NCI-H187 (cell line): ENCODE measurements at places on chromosomes 16 and 17.

- DNase-seq = no peak
Observed at GRCh38 chr17:61619493-61619892, 28.5 kb upstream of the NACA2 start.

GRCh38 chr17:53133876-53134275 lies 688.9 kb upstream of the KIF2B start:
- DNase-seq = no peak

DNA sequence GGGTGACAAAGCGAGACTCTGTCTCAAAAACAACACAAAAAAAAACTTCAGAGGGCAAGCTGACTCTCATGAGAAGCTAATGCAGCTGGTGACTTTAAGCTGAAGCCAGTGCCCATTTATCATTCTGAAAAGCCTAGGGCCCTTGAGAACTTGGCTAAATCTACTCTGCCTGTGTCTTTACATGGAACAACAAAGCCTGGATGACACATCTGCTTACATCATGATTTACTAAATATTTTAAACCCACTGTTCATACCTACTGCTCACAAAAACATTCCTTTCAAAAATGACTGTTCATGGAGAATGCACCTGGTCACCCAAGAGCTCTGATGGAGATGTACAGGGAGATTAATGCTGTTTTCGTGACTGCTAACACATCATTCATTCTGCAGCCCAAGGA lies 6.1 kb upstream of the ALOX12 start:
- no peak for DNase-seq

DNA sequence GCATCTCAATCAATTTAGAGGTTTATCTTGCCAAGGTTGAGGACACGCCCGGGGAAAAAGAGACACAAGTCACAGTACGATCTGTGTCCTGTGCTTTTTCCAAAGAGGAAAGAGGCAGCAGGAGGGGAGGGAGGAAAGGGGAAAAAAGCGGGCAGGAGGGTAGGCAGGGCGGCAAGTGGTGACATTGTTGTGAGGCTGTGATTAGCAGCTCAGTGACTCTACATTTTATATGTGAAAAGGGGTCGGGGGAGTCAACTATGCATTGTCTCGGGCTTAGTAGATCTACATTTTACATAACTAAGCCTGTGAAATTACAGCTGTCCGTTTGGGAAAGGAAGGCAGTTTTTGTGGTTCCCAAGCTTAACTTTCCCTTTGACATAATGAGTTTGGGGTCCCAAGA lies 22.2 kb upstream of the RIPOR1 start:
- DNase-seq = no peak

GRCh38 chr17:37643869-37644268 lies 623 bp upstream of the DDX52 start:
- DNase-seq = no peak

GRCh38 chr16:86220561-86220960 lies 289.8 kb upstream of the FOXF1 start:
- DNase-seq = no peak

DNA sequence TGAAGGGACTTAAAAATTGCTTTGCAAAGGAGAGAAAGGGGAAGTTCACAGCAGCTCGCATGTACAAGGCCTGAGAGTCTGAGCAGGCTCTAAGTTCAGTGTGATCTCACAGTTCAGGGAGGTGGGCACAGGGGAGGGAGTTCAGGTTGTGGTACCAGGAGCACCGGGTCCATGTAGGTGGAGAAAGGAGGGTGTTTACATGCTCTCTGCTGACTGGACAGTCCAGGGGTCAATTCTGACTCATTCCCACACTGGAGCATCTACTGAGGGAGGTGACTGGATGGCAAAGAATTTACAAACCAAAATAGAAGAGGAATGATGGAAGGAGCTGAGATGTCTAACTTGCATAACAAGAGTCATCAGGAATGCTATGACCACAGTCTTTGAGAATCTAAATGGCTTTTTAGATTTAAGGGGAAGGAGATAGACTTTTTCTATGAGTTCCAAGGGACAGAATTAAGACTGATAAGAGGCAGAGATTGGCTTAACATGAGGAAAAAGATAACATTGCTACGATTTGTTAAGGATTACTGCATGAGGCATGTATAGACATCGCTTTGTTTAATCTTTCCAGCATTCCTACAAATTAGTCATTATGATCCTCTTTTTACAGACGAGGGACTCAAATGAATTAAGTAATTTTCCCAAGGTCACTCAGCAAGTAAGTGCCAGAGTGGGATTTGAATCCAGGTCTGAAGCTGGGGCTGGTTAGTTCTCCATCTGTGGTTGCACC lies 29.9 kb downstream of the MIS12 start:
- no peak for DNase-seq

GRCh38 chr16:85451641-85452363 lies 161.3 kb upstream of the GSE1 start:
- DNase-seq = no peak

DNA sequence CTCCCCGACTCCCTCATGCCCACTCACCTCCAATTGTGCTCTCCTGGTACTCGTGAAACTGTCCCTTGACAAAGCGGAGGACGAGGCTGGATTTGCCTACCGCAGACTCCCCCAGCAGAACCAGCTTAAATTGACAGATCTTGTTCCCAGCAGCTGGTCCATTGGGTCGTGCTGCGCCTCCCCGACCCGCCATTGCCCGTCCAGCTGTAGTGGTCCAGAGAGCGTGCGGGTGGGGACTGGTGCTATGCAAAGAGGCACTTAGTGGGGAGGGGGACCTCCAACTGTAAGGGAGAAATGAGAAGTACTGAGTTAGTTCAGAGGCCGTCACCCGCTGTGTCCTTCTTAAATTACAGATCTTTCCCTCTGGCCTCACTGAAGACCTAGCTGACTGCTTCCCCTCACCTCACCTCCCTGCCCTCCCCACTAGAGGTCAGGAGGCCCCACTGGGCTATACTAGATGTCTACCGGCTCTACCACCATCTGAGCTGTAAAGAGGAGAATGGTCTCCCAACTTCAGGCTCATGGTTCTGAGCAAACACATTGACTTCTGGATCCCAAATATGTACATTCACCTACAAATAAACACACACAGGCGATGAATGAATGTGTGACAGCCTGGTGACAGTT lies 7.8 kb downstream of the HSPB9 start:
- DNase-seq = no peak

- no peak for DNase-seq
Observed at GRCh38 chr16:23496821-23497542, 13.3 kb downstream of the GGA2 start.

GRCh38 chr16:25419681-25420080 lies 162.0 kb upstream of the ZKSCAN2 start:
- no peak for DNase-seq

DNA sequence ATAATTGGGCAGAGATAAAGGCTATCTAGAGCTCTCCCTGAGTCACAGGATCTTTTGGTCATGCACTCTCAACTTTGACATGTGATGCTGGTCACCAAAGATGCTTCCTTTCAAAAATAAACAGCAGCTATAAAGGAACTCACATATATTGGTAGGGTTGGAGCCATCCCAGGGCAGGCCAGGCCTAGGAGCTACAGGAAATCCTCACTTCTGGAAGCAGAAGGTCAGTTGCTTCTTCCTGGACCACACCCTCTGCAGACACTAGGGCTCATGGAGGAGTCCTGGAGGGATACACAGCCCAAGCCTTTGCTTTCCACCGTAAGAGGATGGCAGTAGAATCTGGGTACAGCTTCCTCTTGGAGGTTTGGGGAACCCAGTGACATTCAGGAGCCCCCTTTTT lies 24.6 kb downstream of the SOST start:
- no peak for DNase-seq

DNA sequence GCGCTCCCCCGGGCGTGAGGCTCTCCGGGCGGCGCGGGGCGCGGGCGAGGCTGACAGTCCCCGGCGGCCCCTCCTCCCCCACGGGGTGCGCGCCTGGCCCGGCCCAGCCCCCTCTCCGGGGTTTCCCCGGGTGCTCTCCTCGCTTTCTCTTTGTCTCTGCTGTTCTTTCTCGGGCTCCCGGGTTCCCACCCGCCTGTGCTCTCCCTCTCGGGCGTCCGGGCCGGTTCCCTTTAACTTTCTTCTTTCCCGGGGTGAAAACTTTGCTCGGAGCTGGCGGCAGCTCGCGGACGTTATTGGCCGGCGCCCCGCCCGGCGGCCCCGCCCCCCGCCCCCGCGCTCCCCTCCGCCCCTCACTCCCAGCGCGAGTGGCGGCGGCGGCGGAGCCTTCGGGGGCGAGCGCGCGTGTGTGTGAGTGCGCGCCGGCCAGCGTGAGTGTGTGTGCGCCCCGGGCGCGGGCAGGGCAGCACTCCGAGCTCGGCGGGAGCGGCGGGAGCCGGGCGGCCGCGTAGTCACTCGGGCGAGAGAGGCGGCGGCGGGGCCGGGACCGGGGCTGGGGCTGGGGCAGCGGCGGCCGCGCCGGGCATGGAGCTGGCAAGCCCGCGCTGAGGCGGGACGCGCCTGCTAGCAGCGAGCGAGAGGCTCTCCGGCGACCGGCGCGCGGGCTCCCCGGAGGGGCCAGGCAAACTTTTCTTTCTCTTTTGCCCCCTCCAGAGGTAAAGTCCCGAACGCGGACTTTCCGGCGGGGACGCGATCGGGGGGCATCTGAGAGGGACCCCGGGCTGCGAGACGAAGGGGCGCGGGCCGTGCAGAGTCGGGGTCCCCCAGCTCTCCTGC lies at the start of gene NTN1:
Gene NTN1, plus strand, starts transcription at position 353 of the 834 bp plus-strand sequence. CDS start 864 bp downstream, outside the sequence.
- no peak for DNase-seq
